T-helper 1 cell (primary cell): ENCODE measurements at places on chromosomes 12 and 14.

DNA sequence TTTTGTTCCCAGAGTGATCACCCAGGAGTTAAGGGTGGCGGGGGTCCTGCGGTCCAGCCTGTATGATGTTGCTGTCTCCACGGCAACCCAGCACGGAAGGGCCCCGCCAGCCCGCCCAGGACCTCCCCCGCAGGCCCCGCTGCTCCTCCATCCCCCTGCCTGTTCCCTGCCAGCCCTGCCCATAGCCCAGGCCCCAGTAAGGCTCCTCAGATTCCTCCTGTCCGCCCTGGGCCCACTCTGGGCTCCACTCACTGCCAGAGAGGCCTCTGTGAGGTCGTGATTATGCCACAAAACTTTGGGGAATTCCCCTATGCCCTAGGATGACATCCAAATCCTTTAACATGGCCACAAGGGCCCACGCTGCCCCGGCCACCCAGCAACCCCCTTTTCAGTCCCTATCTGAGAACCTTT lies 20.8 kb downstream of the HSP90AA1 start:
- no peak for DNase-seq

DNA sequence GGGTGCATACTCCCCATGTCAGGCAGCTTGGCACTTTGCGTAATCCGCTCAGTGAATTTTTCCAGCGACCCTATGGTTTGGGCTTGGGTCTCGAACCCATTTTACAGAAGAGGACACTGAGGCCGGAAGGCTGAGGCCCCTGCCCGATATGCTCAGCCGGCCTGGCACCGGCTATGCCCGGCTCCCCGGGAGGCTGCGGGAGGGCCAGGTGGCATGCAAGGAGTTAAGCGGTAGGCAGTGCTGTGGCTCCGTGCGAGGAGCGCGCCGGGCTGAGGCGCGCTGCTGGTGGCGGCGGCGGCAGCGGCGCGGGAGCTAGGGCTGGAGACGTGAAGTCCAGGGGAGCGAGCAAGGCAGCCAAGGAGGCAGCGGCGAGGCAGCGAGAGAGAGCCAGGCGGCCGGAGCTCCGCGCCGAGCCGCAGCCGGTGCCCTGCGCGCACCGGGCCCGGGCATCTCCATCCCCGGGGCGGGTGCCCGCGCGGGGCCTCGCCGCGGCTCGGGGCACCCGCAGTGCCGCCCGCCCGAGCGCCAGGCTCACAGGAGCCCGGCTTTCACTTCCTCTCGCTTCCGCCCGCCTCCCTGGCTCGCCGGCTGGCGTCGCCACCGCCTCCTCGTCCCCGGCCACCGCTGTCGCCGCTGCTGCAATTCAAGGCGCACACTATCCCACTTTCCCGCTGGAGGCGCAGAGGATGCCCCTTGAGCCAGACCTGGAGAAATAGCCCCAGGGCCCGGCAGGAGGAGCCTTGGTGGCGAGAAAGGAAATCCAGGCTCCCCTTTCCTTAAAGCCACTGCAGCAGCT lies at the start of gene WSCD2:
Gene WSCD2, plus strand, starts transcription at position 272 of the 796 bp plus-strand sequence. CDS start 66,545 bp downstream, outside the sequence.
- no peak for DNase-seq

DNA sequence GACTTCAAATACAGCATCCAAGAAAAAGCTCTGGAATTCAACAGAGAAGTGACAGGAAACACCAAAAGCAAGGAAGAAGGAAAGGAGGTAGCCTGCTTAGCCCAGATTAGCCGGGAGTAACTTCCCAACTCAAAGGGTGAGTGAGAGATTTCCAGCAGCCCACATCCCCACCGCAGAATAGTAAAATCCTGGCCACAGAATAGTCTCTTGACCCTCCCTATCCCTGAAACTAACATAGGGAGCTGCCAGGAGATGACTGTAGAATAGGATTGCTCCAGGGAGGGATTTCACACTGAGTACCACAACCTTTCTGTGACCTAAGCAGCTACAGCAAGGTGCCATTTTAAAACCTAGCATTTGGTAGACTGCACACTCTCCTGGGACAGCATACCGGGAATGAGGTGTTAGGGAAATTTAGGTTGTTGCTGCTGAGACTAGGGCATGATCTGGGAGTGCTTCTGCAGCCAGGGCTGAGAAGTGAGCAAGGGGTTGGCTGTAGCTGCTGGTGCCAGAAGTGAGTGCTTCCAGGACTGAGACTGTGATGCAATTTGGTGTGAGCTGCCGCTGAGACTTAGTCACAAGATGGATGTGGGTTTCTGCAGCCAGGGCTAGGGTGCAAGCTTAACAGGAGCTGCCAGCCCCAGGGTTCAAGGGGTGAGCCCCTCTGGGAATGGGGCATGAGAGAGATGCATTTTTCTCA lies 66.0 kb downstream of the TMTC3 start:
- DNase-seq = no peak

GRCh38 chr12:109147954-109148353 lies 31.6 kb downstream of the ACACB start:
- DNase-seq = no peak

DNA sequence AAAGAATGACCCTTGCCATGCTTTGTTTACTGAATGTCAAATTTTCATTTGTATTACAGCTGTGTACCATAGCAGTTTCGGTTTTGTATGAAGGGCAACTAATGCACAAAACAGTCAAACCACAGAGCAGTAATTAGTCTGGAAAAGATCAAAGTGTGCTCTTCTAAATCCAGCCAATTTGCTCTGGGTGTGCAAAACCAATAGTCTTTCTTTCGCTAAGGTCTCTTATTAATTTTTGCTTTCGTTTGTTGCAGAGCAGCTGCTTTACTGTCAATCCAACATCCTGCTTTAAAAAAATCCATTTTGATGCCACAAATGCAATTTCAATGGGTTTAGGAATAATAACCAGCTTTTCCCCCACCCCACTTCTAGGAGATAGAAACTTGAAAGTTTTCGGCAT lies 114.2 kb downstream of the BRMS1L start:
- no peak for DNase-seq

- no peak for DNase-seq
Measured at GRCh38 chr12:100904270-100904669, 109.7 kb downstream of the ANO4 start.

DNA sequence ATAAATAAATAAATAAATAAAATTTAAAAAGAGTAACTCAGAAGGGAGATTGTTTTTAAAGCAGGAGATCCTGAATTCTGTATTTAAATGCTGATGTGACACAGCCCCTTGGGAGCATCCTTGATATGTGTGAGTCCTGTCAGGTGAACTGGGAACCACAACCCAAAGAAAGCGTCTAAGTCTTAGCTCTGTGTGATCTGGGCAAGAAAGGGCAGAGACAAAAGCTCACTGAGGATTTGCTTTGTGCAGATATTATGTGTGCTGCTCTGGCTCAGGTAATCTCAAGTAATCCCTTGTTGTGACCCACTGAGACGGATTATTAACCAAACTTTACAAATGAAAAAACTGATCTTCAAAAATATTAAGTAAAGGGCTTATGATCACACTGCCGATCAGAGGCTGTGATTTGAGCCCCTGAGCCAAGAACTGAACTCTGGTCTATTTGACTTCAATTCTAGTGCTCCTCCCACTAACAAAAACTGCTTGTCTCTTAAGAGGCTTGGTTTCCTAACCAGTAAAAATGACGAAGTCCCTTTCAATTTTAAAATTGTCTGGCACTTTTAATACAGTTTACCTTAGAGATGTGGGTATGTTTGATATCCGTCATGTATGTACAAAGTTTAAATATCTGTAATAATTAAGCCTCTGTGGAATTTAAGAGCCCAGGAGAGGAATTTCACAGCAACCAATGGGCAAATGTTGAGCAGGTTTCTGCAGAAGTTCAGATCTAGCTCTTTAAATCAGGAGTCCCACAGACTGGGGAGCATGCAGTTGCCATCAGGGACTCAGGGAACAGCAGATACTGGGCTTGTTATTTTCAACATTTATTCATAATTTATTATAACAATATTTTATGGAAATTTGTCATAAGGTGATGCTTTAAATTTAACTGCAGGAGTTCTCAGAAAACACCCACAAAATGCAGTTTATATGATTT lies 46.1 kb downstream of the CPM start:
- DNase-seq = no peak

GRCh38 chr14:100874411-100875091 lies 29.0 kb downstream of the RTL1 start:
- DNase-seq = no peak

DNA sequence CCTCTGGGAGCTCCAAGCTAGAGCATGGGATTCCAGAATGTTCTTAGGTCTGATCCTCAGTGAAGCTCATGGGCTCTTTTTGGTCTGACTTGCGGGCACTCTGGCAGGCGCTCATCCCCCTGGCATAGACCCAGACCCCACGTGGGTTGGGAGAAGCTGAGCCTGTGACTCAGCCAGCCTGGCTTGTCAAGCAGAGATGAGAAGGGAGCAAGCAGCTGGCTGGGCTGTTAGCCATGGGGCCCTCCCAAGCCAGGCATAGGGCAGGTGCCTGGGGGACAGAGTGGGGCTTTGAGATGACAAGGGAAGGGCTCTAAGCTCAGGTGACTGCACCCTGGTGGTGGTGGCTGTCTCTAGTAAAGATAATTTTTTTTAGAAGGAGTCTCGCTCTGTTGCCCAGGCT lies 80.3 kb upstream of the NOS1 start:
- no peak for DNase-seq

GRCh38 chr14:56862836-56863235 lies 52.6 kb upstream of the OTX2 start:
- DNase-seq = no peak

- DNase-seq = no peak
Measured at GRCh38 chr14:102927346-102927877, 4.9 kb downstream of the AMN start.

GRCh38 chr12:115213538-115214016 lies 529.6 kb upstream of the TBX3 start:
- DNase-seq = no peak

- no peak for DNase-seq
Measured at GRCh38 chr12:108605000-108605689, 7.3 kb upstream of the TMEM119 start.

GRCh38 chr14:89249065-89249695 lies 167.9 kb downstream of the FOXN3 start:
- DNase-seq = no peak

DNA sequence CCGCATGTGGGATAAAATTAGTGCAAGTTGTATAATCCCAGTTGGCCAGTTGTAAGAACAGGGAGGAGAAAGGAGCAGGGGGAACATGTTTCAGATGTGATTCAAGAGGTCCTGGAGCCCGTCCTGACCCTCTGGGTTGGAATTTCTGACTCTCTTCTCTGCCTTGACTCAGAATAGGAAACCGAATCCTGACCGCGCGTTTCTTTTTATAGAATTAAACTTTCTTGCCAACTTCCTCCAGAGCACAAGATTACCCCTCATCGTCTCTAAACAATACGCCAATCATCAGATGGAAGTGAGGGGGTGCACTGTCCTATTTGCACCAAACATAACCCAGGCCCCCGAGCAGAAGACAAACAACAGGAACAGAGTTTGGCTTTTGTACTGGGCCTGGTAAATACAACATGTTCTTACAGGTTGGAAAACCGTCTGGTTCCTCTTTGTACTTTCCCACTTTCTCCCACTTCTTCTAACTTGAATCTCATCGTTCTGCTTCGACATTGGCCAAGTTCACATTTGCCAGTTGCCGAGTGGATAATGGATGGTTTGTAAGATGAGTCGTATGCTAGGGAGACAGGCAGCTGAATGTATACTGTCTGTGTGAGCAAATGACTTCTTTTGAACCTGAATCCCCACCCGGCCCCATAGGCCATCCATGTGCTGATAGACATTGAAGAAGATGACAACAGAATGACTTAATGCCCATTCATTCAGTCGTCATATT lies 42.6 kb upstream of the MED13L start:
- no peak for DNase-seq

- DNase-seq = no peak
Measured at GRCh38 chr14:92590941-92591340, 77.4 kb downstream of the RIN3 start.

- DNase-seq = no peak
Measured at GRCh38 chr12:51437431-51437830, 12.8 kb downstream of the SLC4A8 start.

DNA sequence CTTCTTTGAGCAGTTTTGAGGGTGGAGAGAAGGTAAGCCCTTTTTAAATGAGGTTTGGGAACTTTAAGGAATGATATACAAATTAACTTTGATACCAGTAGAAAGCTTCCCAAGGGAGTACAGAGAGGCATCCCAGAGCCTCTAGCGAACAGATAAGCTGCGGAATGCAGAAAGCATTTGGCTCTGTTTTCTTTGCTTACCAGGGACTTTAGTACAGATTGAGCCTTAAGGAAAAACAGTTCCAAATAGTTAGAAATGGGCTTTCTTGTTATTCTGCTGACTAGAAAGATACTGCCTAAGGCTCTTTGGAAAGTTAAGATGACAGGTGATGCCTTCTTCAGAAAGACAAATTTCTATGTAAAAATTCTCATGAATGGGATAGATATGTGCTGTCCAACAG lies 261.7 kb upstream of the FOXN3 start:
- no peak for DNase-seq

- no peak for DNase-seq
Measured at GRCh38 chr14:55589171-55589570, 9.2 kb downstream of the KTN1 start.

DNA sequence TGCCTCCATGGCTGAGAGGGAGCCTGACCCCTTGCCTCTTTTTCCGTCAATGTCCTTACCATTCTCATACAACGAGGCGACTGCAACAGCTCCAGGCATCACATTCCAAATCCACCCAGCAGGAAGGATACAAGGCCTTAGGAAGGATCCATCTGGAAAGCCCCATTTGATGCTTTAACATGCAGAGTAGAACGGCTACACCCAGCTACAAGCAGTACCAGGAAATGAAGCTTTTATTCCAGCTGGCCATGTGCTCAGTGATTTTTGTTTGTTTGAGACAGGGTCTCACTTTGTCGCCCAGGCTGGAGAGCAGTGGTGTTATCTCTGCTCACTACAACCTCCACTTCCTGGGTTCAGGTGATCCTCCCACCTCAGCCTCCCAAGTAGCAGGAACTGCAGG lies 124.8 kb downstream of the TMEM132D start:
- no peak for DNase-seq

GRCh38 chr14:61090432-61091216 lies 109.6 kb downstream of the SLC38A6 start:
- DNase-seq = peak; percentile 42

DNA sequence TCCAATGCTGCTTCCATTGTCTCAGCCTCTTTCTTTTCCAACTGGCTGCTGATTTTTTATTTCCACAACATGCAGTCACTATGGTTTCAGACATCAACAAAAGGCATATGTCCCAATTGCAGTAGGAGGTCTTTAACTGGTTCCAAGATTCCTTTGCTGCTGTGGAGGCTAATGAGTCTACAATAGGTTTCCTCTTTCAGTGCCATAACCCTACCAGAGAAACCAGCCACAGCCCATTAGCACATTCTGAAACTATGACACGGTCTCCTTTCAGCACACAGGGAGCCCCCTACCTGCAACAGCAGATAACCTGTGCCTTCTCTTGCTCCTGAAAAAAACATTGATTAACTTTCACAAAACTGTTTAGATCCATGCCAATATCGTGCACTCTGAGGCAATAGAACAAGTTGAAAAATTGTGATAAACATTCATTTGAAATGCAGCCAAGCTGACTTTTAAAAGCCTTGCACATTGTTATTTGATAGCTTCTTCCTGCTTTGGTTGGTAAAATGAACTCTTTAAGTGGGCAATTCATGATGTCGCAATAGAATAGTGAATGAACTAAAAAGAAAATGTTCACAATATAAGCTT lies 32.4 kb downstream of the PLEKHG7 start:
- no peak for DNase-seq

GRCh38 chr14:23125933-23126524 lies 7.0 kb upstream of the CEBPE start:
- DNase-seq = no peak
